SHP77 (cell line): ENCODE measurements at places on chromosomes 13 and 19.

- DNase-seq: no peak
Measured at GRCh38 chr19:3509566-3509989, 3.5 kb downstream of the FZR1 start.

DNA sequence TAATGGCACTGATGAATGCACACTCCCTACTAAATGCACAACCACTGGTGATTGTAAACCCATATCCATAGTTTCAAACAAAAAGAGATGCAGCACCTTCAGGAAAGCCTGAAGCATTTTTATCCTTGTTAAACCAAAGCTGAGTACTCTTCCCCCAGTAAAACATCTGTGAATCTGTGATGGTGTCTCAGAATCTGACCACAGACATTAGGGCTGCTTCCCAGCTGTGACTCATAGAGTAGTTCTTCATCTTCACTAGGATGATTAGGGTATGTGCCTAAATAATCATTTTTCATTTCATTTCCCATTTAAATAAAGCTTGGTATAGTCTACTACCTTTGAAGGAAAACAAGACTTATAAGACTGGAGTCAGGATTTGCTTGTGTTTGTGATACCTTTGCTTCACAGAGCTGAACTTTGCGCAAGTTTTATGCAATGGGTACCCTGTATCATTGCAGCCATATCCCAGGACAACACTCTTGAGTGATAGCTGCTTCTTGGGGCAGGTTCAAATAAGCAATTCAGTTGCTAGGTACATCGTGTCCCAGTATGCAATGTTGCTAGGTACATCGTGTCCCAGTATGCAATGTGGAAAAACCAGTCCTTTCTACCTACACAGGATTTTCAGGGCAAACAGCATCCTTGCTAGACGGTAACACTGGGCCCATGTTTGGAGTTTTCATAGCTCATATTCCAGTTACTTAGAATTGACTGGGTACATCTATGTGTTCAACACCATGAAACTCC is 277.1 kb downstream of the IRS2 start:
- no peak for DNase-seq

- DNase-seq: no peak
Measured at GRCh38 chr19:57812226-57812625, 2.5 kb downstream of the ZNF552 start.

DNA sequence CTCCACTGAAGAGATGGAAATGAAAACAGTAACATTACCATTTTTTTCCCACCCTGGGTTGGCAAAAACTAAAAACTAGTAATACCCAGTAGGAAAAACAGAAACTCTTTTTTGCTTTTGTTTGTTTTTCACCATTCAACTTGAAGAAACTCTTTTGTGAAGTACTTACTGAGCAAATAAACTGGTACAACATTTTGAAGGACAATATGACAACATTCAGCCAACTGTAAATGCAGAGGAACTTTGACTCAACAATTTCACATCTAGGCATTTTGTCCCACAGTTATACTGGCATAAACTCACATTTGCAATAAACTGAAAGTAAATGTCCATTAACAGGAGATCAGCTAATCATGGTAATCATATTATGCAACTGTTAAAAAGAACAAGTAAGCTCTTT is 152.5 kb downstream of the RNF17 start:
- DNase-seq: no peak
